ENCODE measurements at places on chromosomes 5 and 9. TPM values are rescaled to one million over a fixed set of nuclear protein-coding genes. Genes with fewer than 3 reads are reported as not detected.
A peak's percentile ranks its signal among the peaks of the same experiment; 100 is the strongest.

GRCh38 chr9:33040792-33041431, 15.8 kb downstream of the DNAJA1 start:
- DNase-seq, result no peak

DNA sequence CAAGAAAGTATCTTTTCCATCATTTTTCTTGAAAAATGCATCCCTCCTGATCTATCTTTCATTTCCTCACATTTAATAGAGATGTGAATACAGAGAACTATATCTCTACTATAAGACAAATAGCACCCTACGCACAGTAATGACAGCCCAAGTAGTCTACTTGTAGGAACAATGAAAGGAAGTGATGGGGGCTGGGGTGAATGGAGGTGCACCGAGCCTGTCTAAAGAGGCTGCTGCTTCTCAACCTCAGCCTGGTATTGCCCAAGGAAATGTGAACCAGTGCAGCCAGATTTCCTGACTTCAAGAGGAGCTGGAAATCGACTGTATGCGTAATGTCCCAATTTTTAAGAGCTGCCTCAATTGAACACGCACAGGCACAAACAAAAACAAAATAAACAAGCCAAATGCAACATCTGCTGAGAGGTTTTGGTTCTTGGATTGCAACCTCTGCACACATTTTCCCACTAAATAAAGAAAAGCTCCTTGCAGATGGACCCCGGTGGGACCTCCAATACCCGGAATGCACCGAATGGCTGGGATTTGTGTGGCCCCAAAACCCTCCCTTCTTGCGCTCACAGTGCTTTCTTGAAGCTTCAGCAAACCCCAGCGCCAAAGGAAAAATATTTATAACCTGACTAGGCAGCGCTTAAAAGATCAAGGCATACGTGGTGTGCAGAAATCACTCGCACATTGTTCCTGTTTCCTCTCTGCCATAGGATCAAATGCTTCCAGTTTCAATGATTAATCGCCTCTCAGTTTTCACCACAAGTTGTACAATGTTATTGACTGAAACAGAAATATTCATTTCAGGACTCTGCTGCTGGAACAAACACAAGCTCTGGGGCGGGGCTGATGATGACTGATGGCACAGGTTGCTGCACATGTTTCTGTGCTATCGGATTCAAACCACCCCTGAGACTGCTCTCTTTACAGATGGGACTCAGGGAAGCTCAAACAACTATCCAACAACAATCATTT, 68.3 kb downstream of the KCNIP1 start:
- DNase-seq, result no peak

DNA sequence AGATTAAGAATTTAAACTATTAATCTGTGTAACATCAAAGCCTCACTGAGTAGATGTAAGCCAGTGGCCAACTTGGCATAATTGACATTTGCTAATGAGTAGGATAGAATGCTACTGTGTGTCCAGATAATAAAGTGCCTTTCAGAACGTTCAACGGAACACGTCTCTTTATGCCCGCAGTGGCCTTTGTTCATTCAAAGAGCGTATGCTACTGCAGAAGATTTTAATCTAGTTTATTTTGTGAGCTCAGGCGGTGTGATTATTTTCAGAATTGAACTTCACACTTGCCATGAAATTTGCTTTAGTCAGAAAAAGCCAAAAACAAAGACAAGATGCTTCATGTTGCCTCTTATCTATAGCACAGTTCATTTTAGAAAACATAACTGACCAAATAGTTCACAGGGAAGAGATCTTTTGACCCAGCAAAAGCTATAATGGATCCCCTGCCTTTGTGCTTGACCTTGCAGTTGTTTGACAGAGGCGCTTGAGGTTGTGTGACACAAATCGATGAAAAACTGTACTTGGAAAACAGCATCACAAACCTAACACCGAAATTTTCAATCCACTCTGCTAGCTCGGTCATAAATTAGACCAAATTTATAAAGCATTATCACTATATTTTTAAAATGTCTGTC, 530.9 kb upstream of the TYRP1 start:
- DNase-seq, result no peak

GRCh38 chr9:27629425-27629824, 56.1 kb upstream of the C9orf72 start:
- DNase-seq, result no peak

DNA sequence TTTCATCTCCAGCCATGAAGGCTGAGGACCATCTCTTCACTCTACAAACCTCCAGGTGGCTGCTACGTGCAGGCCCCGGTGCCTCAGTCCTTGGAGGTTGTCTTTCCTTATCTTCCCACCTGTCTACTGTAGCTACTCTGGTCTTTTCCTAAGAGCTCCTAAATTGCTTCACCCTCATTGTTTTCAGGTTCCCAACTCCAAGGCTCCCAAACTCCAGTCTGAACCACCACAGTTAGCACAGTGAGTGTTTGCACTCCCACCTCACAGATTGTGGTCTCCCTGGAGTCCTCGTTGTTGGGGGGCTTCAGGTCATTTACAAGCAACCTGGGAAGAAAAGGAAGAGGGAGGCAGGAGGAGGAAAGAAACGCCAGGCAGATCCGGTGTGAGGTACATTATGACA, 85.3 kb downstream of the NSUN2 start:
- DNase-seq, result no peak

- DNase-seq, result no peak
These were observed 2.7 kb downstream of the GZMA start for GRCh38 chr5:55104946-55105701.

BTNL8 gene
- polyA plus RNA-seq, result 0.54 TPM

DNA sequence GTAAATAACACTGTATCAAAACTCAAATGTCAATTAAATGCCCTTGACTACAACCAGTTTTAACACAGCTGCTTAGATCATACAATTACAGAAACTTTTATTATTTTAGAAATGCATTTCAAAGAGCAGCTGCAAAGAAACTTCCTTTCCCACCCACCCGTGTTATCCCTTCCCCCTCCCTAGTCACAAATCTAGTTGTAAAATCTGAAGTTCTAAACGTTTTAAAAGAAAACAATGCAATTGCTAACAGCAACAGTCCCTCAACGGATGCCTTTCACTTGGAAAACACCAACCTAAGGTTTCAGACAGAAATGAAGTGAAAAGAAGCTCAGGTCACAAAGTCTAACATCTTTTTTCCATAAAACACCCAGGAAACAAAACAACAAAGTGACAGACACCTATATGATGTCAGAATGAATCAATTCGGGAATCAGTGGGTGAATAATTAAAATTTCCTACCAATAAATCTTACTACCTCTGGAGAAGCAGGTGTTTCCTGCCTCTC, 100.3 kb downstream of the FBXW11 start:
- no peak for DNase-seq

- DNase-seq, result no peak
These were observed 6.8 kb downstream of the ITGA1 start for GRCh38 chr5:52794519-52794918.

DNA sequence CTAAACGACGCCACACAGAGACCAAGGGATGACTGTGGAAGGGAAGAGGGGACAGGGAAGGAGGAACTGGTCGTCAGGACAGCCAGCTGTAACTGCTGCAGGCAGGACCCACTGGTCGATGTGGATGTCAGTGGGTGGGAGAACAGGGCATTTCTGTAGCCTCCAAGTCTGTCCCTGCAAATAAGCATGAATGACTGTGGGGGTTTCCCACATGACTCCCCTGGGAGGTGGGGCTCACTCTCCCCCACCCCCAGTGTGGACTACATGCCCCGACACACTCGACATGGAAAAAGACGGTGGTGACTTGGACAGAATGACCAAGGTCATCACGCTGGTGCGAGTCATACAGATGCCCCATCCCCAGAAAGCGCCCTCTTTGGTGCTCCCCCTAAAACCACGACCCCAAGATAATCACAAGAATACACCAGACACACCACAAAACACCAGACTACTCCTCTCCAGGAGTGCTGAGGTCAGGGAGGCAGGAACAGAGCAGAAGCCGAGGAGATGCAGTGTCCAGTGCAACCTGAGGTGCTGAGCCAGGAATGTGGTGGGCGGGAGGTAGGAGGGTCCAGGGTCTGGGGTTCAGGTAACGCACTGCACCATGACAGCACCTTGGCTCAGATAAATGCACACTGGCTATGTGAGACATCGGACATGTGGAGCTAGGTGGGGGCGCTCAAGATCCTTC, 64.9 kb downstream of the SECISBP2 start:
- no peak for DNase-seq

- DNase-seq, result no peak
These were observed 10.2 kb downstream of the SLC6A18 start for GRCh38 chr5:1235379-1235778.

DNA sequence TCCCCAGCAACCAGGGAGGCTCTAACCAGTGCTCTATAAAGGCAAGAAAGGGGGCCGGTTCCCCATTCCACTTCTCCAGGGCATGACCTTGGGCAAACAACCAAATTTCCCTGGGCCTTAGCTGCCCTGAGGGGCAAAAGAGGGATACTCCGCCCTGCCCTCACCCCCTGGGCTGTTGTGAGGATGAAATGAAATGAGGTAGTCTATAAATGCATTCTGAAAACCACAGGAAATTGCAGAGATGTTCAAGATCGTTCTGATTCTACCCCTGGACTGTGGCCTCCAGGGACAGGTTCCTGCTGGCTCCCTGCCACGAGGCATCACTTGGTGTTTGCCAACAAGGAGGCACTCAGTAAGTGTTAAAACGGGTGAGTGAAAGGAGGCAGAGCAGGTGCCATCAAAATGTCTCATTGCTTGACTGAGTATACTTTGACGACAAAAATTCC, 5.7 kb downstream of the RAPGEF1 start:
- DNase-seq, result no peak

DNA sequence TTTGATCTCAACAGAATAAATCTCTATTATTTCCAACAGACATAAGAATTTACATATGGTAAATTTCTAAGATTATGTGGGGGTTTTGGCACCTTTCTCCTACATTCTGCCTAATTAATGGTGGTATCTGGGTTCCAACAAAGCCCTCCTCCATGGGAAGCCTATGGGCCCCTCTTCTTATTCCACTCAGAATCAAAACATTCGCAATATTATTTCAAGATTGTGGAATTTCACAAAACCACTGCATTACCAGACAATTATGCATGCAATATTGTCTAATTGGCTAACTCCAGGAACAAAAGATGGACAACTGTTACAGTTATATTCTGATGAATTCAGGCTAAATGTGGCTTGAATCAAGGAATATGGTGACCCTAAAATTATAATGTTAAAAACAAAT, 434.0 kb downstream of the NFIB start:
- no peak for DNase-seq

GRCh38 chr9:128254362-128254761, 21.4 kb downstream of the GOLGA2 start:
- DNase-seq, result no peak

GRCh38 chr5:31731710-31732301, 92.9 kb downstream of the PDZD2 start:
- DNase-seq, result no peak

DNA sequence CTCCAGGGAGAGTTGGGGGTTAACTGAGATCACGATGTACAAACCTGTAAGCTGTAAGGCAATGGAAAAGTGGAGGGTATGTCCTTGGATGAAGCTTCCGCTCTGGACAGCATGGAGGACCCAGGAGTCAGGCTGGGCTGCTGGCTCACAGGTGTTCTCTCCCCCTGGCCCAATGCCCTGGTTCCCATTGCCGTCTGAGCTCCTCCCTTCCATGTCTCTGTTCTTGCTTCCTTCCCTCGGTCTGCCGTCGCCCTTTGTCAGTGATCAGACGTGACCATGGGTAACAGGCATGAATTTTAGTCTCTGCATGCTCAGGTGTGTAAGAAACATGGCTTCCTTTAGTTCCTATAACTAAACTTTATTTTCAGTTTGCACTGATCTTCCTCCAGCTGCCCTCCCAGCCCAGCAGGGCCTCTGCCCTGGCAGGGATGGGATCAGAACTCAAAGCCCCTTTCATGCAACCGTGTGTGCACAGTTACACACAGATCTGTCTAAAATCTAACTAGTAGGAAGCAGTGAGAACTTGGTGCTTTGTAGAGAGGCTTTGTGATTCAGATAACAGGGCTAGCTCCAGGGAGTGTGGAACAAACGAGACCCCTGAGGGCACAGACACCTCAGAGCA, 51.7 kb upstream of the KCNMB1 start:
- no peak for DNase-seq

DNA sequence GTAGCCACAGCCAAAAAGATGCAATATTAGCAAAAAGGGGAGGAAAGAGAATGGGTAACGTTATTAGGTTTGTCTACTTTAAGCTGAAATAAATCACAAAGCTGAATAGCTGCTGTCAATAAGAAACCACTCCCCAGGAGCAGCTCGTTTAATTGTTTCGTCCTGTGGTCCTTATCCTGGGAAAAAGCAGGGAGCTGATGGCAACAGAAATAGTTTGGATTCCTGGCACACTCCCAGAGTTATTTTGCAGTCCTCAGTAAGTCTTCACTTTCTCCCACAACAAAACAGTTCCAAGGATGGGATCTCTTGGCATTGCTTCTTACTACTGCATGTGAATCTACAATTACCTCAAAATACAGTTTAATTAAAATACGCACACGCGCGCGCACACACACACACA, 28.8 kb downstream of the FRMD3 start:
- DNase-seq, result no peak

GRCh38 chr5:124234022-124234769, 512.2 kb downstream of the ZNF608 start:
- no peak for DNase-seq

DNA sequence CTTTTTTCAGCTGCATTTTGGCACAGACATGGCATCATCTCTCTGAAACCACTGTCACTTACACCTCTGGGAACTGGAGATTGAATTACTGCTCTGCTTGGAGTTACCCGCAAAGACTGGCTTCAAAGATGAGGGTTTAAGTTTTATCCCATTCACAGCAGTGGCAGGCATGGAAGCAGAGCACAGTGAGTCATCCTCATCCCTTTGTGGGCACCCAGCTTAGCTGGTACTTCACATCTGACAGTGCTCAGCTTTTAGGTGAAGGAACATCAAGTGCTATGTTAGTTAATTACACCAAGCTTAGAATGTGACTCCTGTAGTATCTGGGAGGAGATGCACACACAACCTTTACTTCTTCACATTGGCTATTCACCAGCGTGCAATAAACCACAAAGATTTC, 24.8 kb upstream of the ALDH1A1 start:
- DNase-seq, result no peak

GRCh38 chr9:26326563-26326962, 566.0 kb downstream of the CAAP1 start:
- peak; percentile 46 for DNase-seq

- no peak for DNase-seq
These were observed 136.2 kb downstream of the MPDZ start for GRCh38 chr9:13143281-13143680.

DNA sequence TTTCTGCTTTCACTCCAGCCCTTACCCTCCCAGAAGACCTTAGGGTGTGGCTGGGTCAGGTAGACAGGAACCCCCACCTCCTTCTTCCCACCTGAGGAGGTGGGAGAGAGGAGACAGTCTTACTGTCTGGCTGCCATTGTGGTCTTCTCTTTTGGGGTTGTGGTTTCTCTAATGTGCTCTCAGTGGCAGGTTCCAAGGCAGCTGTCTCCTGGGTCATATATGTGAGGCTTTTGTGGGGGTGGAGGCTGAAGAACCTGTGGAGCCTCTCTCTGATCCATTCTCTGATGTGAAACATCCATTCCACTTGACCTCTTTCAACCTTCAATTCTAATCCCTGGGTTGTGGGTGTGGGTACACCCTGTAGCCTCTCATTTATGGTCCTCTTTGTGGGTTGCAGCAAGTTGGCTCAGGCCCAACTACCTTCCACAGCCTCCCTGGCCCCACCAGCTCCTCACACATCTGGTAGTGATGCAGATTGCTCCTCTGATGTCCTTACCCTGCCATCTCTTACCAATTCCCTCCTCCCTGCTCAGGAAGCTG, 118.4 kb downstream of the CEP120 start:
- DNase-seq, result no peak

- DNase-seq, result no peak
These were observed 43.5 kb downstream of the SH3PXD2B start for GRCh38 chr5:172410662-172411483.

GRCh38 chr9:5425006-5425628, 12.6 kb downstream of the PLGRKT start:
- DNase-seq, result no peak

All from right renal cortex interstitium (tissue), 3 donors.